Naive B cell (primary cell): ENCODE measurements at places on chromosomes 4 and X.

DNA sequence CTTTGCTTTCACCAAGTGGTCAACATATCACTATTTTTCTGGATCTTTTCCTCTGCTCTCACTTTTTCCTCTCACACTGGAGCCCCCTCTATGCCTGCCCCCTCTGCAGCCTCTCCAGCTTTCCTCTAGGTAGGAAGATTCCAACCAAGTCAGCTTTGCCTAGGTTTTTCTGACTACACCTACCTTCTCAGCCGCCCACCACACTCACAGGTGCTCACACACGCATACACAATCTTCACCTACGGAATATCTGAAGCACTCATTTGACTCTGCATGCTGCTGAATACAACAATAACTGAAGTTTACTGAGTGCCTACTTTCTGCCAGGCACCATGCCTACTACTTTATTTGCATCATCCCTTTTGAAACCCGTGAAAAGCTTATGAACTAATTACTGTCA, 328.0 kb downstream of the PPP3CA start:
- DNase-seq: no peak

DNA sequence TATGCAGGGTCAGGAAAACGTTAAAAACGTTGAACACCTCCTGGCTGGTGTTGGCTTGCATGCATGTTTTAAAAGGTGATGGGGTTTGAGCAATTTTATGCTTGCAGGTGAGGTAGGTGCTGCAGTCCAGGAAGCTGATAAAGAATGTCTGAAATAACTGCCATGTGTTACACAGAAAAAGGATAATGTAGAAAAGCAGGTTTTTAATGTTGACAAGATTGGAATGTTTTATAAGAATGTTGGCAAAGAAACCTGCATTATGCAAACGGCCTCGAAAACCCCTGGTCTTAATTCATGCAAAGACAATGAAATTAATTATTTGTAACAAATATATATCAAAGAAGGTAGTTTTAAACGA, 723.7 kb upstream of the AGA start:
- no peak for DNase-seq

GRCh38 chr4:140799686-140800225, 43.6 kb upstream of the TBC1D9 start:
- no peak for DNase-seq

- no peak for DNase-seq
Observed at GRCh38 chrX:112120721-112121120, 38.1 kb upstream of the TRPC5 start.

DNA sequence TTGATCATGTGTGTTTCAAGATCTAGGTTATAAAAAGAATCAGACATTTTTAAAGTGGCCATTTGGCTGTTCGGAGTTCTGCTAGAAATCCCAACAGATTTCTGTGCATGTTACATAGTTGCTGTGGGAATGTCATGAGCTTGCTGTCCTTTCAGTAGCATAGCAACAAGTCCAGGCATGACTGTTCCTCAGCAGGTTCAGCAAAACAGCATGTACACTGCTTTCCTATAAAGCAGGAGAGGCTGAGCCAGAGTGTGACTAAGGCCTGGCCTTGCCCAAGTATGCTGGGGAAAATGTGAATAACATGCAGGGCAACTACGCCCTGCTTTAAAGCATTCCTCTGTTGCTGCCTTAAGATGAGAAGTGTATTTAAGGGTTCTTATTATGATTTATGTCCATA, 217.1 kb upstream of the SMIM31 start:
- DNase-seq: no peak

DNA sequence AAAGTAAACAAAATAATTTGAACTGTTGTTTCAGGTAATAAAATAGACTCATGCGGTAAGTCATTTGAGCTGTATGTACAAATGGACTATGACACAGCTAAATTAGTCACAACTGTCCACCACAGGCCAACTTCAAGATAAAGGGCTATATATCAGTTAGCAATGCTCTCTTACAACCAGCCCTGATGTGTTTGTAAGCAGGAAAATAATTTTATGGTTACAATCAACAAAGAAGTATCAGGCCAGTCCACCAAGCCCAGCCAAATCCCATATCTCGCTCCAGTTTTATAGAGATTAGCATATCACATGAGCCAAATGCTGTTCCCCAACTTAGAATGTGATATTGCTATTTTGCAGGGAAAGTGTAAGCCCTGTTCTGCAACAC, 511 bp upstream of the DUSP21 start:
- DNase-seq: no peak

DNA sequence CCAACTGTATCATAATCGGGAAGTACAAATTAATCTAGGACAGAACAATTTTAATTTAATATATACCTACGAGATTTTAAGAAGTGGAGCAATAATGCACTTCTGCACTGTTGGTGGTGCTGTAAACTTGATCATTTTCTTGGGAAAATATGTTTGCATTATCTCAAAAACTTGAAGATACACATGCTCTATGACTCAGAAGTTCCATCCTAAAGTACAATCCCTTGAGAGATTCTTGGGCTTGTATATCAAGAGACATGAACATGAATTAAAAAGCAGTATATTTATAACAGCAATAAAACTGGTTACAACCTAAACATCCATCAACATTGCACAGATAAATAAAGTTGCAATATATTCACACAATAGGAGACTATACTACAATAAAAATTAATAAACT, 168.8 kb downstream of the CLCN4 start:
- no peak for DNase-seq

GRCh38 chr4:142845293-142846107, 601 bp downstream of the INPP4B start:
- DNase-seq: no peak

GRCh38 chrX:119672426-119672825, 20.5 kb downstream of the SEPTIN6 start:
- DNase-seq: no peak

GRCh38 chr4:118417325-118417724, 64.5 kb upstream of the PRSS12 start:
- DNase-seq: no peak

DNA sequence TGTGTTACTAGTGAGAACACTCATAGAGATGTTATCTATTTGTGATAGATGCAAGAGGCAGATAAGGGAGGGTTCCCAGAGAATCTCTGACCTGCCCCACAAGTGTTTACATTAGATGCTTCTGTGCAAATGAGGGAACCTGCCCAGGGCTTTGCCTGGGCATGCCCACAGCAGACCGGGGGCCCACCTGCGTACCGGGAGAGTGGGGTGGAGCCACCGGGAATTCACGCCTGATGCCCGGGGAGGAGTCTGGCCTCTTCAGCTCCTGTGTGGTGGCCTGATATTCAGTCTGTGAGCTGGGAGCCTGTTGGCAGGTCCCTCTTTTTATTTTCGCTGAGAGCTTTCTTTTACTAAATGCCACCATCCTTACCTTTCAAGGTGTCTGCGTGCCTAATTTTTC, 155.7 kb downstream of the SNCA start:
- no peak for DNase-seq

DNA sequence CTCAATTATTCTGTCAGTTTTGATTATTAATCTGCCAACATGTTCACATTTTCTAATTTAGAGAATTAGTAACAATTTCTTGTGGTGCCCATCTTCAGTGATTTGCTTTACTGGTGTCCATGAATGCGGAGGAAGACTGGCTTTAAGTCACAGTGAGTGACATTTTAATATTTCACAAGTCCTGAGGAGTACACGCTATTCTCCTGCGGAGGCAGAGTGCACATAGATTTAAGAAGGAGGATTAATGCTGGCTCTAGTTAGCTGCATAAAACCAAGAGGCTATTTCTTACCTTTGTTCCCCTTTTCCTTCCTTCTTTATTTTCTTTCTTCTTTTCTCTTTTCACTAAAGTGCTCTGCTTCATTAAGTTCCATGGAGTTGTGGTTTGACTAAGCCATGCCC, 495.2 kb upstream of the IGFBP7 start:
- no peak for DNase-seq

DNA sequence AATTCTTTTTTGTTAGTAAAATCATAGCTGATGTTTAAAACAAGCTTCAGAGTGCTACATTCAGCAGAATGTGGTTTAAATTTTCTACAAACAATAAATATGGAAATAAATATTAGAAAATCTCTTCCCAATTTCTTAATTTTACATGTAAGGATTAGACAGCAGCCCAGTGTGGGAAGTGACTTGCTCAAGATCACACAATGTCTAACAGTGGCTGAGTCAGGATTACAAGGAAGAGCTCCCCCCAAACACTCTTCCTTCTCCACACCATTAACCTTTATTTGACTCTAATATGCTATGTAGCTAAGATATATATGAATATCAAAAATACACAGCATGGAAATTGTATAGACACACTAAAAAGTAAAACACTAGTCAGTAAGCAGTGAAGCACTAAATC, 59.5 kb downstream of the SLC10A7 start:
- DNase-seq: no peak

DNA sequence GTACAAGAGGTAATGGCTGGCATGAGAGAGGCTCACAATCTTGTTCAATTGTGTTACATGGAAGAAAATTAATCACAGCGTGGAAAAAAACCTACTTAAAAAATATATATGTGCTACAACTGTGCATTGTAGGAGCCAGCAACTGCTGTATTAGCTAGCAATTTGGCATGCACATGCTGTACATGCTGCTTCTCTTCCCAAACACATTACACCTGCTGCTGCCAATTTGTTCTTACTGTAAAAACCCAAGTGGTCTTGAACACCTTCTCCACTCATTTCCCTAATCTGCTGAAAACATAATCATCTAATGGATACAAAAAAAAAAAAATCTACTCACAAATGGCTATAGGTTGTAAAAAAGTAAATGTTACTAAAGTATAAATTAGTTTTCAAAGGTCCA, 264.2 kb downstream of the INPP4B start:
- no peak for DNase-seq
